Inflammatory macrophage (primary cell): ENCODE measurements at places on chromosomes 4 and X.

GRCh38 chr4:176717237-176717636 is 75.5 kb downstream of the VEGFC start:
- DNase-seq, result no peak

DNA sequence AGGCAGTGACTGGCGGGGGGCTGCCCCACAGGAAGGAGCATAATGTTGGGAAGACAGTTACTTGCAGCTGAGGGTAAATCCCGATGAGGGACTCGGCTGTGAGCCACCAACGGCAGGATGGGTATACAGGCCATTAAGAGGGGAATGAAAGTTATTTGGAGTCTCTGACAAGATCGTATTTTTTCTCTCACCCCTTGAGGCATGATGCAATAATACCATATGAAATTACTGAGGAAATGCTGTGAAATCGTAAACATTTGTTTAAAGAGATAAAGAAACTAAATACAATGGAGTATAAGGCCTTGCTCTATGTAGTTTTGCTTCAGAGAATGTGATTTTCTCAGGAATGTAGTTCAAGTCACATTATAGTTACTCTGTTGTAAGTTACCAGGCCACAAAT is 12.7 kb downstream of the IL1RAPL1 start:
- DNase-seq, result no peak

- no peak for DNase-seq
Measured at GRCh38 chrX:110915570-110915969, 120.0 kb upstream of the CHRDL1 start.

DNA sequence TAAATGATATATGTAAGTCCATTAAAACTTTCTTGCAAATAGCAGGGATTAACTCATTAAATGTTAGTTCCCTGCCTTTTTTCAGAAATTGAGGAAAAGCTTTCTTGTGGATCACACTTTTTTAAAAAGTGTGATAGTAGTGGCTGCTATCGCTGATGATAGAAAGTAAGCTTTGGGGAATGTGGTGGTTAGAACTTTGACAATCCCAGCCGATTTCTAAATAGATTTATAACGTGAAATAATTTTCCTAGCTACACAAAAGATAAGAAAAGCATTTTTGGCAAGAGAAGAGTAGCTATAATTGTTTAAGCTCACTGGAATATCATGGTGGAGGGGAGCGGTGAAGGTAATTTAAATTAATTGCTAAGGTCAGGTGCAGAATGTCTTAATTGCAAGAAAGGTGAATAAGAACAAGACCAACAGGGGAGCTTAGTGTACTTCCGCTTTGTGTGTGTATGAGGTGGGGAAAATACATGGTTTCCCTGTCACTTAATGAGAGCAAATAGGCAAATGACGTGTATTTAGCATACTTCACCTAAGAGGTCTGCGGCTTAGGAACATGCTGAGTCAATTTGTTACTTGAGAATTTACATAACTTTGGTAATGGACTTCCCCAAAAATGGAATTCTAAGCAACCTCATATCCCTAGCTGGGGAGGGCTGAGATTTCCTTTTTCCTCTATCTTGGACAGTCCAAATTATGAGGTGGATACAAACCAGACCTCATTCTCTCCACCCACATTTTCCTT is 11.7 kb upstream of the IL21 start:
- no peak for DNase-seq

- no peak for DNase-seq
Measured at GRCh38 chr4:24400537-24400936, 183.8 kb downstream of the DHX15 start.

DNA sequence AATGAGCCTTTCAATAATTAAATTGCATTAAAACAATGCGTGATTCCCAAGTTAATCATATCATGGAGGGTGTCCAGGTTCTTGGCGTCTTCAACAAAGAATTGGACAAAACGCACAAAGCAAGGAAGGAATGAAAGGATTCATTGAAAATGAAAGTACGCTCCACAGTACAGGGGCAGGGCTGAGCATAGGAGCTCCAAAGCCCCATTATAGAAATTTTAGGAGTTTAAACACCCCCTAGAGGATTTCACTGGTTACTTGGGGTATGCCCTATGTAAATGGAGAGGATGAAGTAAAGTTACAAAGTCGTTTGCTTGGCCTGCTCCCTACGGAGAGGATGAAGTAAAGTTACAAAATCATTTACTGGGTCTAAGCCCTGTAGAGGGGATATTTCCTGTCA is 1910.4 kb downstream of the C4orf33 start:
- no peak for DNase-seq

DNA sequence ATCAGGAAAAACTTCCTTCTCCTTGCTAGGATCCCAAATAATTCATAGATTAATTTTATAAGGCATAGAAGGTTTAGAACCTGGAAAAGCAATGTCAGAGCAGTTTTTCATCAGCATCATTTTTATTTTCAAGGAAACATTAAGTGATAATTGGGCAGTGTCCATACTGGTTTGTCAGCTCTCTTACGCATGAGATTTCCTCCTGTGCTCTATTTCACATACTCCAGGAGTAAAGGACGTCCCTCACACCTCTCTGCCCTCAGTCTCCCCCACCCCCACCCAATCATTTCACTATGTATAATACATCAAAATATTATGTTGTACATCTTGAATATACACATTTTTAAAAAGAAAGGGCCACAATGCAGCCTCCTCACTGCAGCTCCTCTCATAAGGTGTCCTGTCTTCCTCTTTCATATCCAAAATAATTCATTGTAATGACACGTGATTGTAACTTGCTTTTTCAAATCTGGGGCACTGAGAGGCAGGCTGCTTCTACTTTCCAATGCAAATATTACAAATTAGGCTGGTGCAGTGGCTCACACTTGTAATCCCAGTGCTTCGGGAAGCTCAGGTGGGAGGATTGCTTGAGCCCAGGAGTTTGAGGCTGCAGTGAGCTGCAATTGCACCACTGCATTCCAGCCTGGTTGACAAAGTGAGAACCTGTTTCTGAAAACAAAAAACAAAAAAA is 34.4 kb downstream of the ARHGEF38 start:
- DNase-seq, result no peak

DNA sequence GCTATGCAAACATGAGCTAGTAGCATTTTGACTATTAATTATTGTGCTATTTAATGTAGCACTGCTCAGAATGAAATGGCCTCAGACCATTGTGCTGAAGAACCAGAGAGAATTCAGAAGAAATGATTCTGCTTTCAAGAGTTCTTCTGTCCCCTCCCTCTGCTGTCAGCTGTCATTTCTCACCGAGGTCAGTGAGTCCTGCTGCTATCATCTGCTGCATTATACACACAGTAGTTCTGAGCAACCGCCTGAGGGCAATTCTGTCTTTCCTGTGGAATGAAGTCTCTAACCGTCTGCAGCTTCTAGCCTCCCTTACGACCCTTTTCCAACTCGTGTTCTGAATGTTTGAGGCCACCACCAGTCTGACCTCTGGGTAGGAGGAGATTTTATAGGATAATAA is 249.4 kb downstream of the HNRNPD start:
- no peak for DNase-seq

DNA sequence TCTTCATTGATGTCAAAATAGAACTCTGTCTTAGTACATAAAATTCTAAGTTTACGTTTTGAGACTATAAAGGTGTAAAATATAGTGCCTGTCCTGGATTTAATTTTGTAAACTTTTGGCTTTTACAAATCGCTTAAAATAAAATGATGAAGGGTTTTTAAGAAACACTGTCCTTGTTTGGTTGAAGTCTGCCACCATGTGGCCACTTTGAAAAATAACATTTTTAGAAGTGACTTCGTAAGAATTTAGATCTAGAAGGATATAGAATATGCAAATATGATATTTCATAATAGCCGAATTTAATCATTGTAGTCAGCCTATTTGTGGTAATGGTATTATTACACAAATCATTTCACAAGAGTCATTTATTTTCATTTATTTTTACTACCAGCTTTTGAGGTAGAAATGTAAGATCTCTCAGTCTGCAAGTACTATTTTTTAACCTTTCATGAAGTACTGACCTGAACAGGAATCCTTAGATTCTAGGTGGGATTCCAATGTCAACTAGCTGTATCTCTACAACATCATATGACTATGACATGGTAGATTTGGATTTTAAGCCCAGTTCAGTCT is 31.0 kb upstream of the FAT4 start:
- DNase-seq, result peak; percentile 48

DNA sequence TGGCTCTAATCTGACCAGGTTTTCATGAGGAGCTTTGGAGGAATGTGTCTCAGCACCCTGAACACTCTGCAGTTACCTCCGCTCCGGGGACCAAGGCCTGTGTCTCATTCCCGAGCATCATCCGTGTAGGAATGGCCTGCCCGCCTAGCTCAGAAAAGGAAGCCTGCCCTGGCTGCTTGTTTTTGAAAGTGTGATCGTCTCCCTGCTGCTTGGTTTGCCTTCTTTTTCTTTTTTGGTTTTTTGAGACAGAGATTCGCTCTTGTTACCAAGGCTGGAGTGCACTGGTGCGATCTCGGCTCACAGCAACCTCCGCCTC is 73.3 kb downstream of the CRLF2 start:
- no peak for DNase-seq

DNA sequence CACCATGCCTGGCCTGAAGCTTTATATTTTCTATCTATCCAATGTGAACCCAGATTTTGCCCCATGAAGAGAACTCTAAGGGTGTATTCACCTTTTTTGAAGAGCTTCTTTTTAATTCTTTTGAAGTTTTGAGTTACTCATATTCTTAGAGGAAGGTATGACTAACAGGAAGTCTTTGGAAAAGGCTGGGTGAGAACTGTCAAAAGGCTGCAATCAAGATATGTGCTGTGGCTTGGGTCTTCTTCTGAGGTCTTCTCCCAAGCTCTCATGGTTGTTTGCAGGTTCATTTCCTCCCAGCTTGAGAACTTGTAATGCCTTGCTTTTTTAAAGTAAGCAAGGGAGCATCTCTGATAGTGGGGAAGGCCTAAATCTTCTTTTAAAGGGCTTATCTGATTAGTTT is 3.1 kb upstream of the C4orf17 start:
- no peak for DNase-seq

GRCh38 chr4:17316566-17316965 is 195.3 kb downstream of the QDPR start:
- no peak for DNase-seq

DNA sequence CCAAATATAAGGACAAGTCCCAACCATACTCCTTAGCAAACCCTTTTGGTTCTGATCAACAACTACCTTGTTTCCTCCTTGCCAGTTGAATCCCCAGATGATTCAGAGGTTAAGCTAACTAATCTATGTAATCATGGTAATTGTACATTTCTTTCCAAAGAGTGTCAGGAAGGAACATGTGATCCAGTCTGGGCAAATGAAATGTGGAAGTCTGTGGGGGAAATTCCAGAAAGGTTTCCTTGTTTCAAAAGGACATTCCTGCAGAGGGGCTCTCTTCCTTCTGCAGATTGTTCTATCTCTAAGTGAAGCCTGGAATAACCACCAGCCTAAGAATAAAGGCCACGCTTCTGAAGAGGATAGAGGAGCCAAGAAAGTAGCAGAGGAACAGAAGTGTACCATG is 7.0 kb downstream of the PRSS12 start:
- no peak for DNase-seq
